ENCODE measurements at places on chromosomes 4 and X. TPM values are rescaled to one million over a fixed set of nuclear protein-coding genes. Genes with fewer than 3 reads are reported as not detected.

DNA sequence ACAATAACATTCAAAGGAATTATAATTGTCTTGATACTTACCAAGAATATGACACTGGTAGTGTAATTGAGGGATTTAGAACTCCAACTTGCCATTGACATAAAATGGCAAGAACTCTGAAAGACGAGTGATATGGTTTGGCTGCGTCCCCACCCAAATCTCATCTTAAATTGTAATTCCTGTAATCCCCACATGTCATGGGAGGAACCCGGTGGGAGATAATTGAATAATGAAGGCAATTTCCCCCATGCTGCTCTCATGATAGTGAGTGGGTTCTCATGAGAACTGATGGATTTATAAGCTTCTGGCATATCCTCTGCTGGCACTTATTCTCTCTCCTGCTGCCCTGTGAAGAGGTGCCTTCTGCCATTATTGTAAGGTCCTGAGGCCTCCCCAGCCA is 1536.4 kb downstream of the TECRL start:
- DNase-seq: no peak

- DNase-seq: no peak
Measured at GRCh38 chr4:158395343-158395742, 126.3 kb upstream of the RXFP1 start.

DNA sequence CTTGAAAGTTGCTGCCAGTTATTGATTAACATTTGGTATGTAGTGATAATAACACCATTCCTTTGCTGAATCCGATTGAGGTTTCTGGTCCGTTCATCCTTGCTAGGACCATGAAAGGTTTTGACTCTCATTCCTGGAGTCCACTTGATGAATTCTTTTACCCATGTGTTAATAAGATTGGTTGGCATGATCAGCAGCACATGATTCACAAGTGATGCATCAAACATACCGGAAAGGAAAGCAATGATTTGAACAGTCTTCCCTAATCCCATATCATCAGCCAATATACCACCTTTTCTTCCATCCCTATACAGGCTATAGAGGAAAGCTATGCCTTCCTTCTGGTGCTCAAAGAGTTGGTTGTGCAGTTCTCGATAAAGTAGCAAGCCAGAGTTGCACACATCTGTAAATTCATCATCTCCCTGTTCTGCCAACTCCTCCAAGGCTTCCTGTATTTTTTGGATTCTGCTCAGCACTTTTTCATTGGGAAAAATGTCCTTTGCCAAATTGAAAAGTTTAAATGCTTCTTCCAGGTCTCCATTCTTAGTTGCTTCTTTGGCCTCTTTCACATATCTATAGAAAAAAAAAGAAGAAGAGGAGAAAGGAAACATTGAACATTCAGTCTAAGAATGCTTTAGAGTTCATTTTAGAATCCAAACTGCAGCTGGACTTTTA is 26.7 kb downstream of the PIN4 start:
- DNase-seq: no peak

DNA sequence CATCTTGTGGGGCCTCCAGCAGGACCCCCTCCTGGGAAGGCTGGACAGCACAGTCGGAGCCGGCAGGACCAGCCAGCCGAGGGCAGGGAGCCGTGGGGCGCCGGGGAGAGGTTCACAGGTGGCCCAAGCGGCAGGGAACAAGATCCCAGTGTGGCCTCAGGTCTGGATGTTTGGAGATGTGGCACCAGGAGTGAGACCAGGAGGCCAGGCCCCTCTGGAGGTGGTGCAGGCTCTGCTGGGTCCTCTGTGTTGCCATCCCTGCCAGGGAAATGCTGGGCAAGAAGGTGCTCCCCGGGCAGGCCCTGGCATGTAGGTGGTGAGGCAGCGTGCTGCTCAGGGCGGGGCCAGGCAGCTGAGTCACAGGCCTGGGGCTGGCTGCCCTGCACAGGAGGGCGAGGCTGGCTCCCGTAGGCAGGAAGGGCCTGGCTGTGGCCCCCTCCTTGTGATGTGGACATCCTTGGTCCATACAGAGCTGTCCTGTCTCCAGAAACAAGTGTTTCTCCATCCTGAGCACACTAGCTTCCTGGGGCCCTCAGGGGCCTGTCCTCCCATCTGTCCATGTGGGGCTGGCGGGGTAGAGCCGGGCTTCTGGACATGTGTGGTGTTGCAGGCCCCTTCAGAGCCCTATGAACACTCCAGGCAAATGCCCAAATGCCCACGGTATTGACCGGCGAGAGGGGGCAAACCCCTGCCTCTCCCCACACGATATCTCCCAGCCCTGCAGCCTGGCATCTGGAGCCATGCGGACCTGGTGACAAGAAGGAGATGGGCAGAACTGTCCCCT is 4.8 kb upstream of the HGFAC start:
- peak; percentile 60 for DNase-seq

DNA sequence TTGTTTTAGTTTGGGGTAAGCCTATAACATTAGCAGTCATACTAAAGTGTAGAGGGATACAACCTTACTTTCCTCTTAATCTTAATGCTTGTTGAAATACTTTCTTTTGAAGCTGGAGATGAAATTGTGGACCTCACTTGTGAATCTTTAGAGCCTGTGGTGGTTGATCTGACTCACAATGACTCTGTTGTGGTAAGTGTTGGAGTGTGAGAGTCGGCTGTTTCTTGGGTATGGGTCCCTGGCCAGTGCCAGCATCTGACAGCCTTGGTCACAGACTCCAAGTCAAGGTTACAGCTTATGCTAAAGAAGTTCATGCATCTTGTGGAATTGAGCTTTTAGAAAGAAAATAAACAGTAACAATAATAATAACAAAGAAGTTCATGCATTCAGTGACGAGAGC is 31.6 kb downstream of the RNF4 start:
- DNase-seq: peak; percentile 22

DNA sequence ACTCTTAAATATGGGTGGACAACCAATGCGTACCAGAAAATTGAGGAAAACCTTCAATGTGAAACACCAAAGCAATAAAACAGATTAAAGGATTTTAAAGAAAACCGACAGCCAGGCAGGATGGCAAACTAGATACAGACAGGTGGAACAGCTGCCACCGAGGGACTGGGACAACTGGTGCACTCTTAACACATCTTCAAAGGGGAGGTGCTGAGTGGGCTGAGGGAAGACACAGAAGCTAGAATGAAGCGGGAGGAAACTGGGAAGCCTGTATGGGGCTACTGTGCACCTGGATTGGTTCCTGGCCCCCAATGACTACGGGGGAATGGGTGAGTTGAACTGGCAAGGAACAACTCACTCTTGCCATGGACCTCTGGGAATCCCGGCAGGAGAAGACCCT is 20.7 kb downstream of the ZNF280C start:
- DNase-seq: no peak

- DNase-seq: no peak
Measured at GRCh38 chr4:2938906-2939305, 24.3 kb downstream of the NOP14 start.

GRCh38 chr4:133186845-133187244 is 37.8 kb downstream of the PCDH10 start:
- DNase-seq: no peak

DNA sequence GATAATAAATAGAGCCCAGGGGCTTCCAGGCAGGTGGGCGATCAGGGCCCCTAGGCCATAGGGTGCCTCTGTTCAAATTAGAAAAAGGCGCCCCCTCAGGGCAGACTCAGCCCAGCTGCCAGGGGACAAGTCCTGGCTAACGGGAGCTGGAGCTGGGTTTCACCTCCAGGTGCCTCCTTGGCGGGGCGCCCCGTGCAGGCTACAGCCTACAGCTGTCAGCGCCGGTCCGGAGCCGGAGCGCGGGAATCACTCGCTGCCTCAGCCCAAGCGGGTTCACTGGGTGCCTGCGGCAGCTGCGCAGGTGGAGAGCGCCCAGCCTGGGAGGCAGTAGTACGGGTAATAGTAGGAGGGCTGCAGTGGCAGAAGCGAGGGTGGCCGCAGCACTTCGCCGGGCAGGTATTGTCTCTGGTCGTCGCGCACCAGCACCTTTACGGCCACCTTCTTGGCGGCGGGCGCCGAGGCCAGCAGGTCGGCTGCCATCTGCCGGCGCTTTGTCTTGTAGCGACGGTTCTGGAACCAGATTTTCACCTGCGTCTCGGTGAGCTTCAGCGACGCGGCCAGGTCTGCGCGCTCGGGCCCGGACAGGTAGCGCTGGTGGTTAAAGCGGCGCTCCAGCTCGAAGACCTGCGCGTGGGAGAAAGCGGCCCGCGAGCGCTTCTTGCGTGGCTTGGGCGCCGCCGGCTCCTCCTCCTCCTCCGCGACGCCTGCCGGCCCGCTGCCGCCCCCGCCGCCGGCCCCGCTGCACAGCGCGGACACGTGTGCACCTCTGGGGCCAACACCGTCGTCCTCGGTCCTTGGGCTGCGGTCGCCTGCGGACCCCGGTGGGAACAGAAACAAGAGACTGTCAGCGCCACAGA is 2.4 kb downstream of the NKX3-2 start:
- DNase-seq: peak; percentile 63

DNA sequence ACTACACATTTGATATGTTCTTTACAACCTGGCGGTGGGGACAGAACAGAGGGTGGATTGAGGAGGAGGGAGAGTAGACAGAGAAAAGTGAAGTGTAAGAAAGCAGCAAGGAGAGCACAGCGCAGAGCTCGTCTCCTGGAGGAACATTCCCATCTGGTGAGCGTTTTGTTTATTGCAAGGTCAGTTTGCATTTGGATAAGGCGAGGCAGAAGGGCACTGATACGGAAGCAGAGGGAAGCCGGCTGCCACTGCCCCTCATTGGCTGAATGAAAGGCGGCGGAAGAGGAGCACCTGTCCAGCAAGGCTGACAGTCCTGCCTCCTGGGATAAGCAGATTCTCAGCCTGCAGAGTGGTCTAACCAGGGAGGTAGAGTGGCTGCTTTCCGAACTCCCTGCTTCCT is 83.2 kb downstream of the GPR143 start:
- DNase-seq: no peak

DNA sequence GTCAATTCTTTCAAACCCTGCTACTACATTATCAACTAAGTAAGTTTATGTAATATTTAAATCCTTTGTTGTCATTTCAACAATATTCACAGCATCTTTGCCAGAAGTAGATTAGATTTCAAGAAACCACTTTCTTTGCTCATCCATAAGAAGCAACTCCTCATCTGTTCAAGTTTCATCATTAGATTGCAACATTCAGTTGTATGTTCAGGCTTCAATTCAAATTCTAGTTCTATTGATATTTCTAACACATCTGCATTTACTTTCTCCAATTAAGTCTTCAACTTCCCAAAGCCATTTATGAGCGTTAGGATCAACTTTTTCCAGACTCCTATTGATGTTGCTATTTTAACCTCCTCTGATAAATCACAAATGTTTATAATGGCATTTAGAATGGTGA is 66.1 kb downstream of the BMP3 start:
- DNase-seq: no peak

DNA sequence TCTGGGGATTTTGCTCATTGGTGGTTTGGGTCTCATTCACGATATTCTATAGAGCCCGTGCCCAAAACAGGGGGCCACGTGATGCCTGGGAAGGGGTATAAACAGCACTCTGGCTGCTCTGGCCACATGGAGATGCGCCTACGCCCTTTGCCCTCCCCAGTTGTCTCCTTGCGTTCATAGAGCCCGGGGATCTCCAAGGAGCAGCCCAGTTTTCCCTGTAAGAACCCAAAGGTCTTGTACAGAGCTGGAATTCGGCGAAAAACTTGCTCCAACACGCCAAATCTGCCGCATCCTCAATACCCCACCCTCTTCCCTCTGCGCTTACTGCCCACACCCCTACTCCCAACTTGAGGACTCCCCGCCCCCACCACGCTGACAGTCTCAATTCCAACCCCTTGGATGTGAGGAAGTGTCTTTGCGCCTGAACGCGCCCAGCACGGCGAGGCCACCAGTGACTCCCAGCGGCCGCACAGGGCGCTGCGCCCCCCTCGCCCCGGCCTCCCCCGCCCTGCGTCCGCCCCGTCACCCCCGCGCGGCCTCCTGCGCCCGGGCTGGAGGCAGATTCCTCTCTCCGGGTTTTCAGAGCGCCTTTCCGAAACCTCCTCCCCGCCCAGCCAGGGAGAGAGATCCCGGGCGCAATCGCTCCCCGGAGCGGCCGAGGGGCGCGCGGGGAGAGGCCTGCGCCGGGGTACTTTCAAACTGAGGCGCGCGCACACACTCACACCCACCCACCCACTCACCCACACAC is at the start of gene NHS:
Gene NHS (plus strand): TSS at position 582 of the 748 bp plus-strand sequence. CDS start 558 bp downstream, outside the sequence.
- peak; percentile 43 for DNase-seq

GRCh38 chr4:37999000-37999716 is 39.0 kb downstream of the PTTG2 start:
- peak; percentile 21 for DNase-seq

The SATL1 gene
- total RNA-seq: not detected

The SPANXD gene
- total RNA-seq: not detected

The ADAM29 gene
- total RNA-seq: not detected

The OTOP1 gene
- not detected for total RNA-seq

The CENPE gene
- 54.0 TPM for total RNA-seq
